M059J (cell line): ENCODE measurements at places on chromosomes 6 and 20. TPM values are rescaled to one million over a fixed set of nuclear protein-coding genes. Genes with fewer than 3 reads are reported as not detected.

GRCh38 chr6:11271228-11272020 lies 39.0 kb upstream of the NEDD9 start:
- DNase-seq: peak; percentile 32

- DNase-seq: no peak
These were observed 19.4 kb upstream of the CST3 start for GRCh38 chr20:23657202-23657601.

The PNLDC1 gene
- total RNA-seq: not detected in 2 replicates

DNA sequence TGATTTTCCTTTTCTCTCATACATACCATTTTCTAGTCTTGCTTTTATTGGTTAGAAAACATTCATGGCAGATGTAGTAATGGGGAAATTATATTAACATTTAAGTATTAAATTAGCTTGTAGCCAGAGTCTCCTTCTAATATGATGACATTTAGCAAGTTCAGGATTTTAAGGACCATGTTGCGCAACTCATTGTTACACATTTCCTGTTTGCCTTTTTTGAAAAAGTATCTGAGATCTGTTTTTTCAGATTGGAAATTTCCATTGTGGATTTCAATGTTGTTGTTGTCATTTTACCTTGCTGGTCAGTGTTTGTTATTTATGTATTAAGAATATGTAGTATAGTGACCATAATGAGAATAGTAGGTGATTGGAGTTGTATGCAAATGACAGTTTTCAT lies 38.7 kb downstream of the CDKAL1 start:
- DNase-seq: peak; percentile 72

The GDAP1L1 gene
- 0.42 TPM in 1 of 2 replicates, not detected in the other for total RNA-seq

DNA sequence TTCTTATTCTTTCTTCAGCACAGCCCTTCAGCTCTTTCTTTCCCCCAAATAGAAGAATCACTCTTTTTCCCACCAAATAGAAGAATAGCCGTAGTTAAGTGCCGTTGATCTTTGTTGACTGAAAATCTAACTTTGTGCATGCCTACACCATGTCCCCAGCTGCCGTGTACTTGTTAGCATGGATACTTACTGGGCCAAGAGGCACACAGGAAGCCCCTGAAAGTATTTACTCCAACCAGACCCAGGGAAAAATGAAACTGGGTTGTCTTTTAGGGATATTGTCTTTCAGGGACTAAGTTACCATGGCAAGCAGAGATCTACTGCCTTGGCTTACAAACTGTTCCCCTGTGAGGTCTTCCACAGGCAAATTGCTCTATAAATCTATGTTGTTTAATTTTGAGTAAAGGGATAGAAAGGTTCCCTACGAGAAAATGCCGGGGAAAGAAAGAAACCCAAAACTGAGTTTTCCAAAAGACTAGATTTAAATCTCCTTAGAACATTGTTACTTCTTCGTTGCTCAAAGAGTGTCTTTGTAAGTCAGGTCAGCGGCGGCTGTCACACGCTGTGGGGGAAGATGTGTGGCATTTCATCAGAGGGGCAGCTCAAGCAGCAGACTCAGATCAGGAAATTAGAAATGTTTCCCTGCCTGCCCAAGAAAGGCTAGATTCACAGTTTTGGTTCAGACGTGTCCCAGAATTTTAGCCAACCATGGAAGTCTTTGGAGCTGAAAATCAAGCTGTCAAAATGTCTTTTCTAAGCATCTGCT lies 188.2 kb upstream of the PRND start:
- DNase-seq: no peak

DNA sequence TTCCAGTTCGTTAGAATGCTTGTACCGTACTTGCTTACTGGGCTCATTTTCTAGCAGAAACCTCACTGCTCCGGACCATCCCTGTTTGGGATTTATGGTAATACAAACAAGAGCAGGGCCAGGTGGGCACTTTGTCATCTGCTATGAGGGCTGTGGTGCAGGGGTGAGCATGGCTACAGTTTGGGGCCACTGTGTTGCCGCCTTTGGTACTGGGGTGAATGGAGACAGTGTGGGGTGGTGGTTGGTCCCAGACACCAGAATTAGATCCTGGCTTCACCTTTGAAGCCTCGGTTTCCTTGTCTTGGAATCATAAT lies 95.0 kb downstream of the TOX2 start:
- no peak for DNase-seq

GRCh38 chr6:46963626-46964025 lies 41.9 kb upstream of the ADGRF5 start:
- peak; percentile 42 for DNase-seq

GRCh38 chr6:116307633-116308032 lies 27.9 kb upstream of the TSPYL1 start:
- DNase-seq: no peak

The HCRTR2 gene
- 0.15 TPM in 1 of 2 replicates, not detected in the other for total RNA-seq

DNA sequence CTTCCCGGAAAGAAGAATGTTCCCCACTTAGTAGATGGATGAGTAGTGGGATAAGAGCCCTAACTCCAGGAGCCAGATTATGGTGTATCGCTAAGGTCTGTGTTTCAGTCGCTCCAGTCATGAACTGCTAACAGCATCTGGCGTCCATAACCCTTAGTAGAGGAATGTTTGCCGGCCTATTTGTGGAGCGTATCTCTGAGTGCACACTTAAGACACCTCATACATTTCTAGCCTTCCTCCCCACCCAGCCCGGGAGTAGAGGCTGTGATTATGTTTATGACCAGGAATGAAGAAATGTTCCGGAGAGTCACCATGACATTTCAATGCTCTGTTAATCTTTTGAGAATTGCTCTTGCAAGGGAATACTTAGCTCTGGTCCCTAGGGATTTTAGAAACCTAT lies 251.1 kb upstream of the SOX4 start:
- DNase-seq: no peak

The TTI1 gene
- total RNA-seq: 24.2 and 40.3 TPM in 2 replicates

- no peak for DNase-seq
These were observed 202.6 kb upstream of the MYLIP start for GRCh38 chr6:15926256-15926655.

DNA sequence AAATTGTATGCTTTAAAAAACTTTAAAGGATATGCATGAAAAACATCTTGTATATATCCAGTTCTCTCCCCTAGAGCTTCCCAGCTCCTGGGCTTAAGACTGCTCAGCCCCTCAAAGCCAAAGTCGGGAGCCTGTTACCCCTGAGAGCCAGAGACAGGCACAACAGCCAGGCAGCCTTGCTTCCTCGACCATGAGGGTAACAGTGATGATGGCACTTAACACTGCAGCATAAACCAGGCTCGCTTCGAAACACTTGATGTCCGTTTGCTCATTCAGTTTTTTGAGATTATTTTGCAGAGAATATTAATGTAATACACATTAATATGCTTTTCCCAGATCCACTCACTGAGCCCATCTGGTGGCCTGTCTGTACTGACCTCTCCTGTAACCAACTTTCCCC lies 47.2 kb downstream of the RPP40 start:
- DNase-seq: no peak

The OTOR gene
- not detected in 2 replicates for total RNA-seq

GRCh38 chr6:81720427-81720826 lies 32.1 kb downstream of the TENT5A start:
- DNase-seq: no peak

The TGM3 gene
- total RNA-seq: not detected in 2 replicates

GRCh38 chr20:17650301-17651128 lies 31.5 kb downstream of the RRBP1 start:
- no peak for DNase-seq

DNA sequence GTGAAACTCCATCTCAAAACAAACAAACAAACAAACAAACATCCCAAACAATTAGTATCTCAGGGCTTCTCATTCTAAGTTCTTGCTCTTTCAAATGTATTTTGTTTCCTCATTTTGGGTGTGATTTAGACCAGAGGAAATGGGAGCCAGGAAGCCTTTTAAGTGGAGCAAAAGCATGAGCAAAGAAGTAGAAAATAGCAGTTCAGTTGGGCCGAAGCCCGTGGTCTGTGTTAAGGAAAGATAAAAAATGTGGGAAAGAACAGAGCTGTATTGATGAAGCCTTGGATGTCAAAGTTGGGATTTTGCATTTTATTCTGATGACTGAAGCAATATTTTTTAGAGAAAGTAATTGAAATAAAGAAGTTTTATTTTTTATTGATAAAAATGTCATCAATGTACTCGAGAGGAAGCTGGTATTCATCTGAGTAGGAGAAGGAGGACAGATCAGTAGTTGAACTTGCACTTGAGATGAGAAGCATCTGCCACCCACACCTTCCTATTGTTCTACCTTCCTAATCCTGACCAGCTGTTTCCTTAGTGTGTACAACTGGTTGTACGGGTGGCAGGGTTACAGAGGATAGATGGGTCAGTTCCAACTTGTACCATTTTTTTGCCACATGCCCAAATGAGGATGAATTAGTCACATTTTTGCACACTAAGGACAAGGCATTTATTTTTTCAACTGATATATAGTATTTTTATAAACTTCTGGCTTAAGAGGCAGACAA lies 56.1 kb downstream of the KIAA0408 start:
- no peak for DNase-seq

DNA sequence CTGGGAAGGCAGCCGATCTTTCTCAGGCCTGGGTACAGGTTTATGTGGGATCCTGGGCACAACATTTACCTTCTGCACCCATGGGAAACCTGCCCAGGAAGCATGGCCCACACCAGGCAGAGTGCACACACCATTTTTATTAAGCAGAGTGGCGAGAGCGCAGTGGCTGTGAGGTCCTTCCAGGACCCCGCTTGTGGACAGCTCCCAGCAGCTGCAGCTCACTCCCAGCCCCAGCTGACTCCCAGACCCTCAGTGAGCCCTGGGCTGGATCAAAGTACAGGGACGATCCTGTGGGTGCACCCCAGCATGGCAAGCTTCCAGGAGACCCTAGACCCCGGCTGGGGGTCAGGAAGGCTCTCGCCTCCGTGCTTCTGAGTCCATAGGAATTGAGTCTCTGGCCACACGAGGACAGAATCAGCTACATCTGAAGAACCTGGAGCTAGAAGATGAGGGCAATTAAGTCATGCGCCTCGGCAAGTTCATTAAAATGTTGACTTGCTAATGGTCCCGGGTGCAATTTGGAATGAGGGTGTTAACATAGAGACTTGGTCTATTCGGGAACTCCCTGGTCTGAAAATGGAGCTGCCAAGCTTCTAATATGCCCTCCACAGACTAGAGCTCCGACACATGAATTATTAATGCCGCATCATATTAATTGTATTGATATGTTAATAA lies 65.4 kb upstream of the SLCO4A1 start:
- DNase-seq: peak; percentile 51

DNA sequence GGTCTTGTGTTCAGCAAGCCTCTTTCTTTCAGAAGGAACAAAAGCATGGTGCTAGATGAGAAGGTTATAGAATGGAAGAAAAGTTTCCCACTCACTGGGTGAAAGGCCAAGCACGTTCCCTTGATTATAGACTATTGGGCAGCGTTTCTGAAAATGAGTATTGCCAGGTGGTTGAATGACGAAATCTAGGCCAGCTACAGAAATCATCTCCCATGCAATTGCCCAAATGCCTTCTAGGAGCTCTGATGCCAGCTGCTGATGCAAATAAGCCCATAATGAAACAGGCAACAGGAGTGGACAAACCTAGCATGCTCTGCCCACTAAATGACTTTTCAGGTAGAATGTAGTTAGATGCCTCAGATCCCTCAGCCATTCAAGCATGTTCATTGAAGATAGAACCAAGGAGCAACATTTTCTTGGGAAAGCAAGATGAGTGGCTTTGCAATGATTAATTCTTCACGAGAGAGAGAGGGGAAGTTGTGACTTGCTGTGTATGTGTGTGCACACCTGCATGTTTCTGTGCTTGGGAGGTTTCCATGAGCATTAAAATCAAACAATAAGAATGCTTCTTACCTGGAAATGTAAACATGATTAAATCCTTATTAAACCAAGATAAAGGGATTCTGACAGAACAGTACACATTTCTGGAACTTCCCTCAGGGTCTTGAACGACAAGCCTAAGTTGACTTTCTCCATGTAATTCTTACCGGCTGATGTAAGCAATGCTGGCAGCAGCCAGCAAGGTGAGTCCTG lies 43.6 kb downstream of the ADTRP start:
- DNase-seq: no peak

DNA sequence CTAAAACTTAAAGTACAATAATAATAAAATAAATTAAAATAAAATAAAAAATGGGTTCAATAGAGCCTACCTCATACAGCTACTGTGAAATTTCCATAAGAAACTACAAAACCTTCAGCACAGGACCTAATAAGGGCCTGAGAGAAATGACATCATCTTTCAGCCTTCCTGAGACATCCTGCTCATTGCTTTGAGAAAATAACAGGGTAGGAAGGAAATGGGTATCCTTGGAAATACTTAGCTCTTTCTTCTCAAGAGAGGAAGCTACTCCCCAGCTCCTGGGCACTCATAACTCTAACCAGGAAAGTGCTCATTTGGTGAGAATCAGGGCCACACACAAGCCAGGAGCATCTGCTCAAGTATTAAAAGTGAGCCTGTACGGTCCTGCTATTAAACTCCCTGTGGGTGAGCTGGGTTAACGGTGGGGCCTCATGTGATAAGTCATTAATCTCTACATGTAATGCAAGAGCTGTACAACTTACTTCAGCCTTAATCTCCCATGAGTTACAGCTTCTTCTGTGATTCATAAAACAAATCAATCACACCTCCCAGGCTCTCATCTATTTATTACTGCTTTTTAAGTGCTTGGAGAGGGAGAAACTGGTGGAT lies 141.4 kb downstream of the MAFB start:
- DNase-seq: no peak

GRCh38 chr6:144935661-144936060 lies 650.5 kb downstream of the UTRN start:
- DNase-seq: no peak

DNA sequence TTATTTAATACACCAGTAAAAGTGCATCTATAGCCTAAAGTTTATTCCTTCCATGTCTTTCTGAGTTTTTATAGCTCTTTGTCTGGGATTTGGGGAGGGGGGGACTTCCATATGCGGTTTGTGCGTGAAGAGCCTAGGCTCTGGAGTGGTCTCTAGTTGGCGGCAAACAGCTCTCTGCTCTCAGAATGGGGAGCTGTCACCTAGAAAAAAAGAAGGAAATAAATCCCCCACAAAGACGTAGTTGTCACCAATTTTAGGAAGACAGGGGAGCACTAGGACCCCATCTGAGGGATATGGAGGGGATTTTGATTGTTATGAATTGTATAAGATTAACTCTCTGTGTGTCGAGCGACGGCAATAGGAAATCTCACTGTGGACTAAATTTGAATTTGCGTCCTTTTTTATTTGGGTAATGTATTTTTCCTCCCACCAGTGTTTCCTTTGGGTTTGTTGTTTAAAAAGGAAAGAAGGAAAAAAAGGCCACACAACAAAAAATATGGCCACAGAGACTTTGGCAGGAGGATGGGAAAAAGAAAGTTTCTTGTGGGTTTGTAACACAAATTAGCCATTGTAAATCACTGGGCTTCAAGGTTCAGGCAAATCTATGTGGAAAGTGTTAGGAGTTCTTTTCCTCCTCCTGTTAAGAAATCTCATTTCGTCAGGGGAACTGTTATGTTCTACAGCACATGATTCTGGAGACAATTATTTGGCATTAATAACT lies 7.4 kb downstream of the POU3F2 start:
- DNase-seq: peak; percentile 37

GRCh38 chr6:56521454-56521853 lies 121.2 kb downstream of the DST start:
- no peak for DNase-seq

The ISM1 gene
- not detected in 2 replicates for total RNA-seq
